HEK293T (cell line): ENCODE measurements at places on chromosomes 11 and 22.
A peak's percentile ranks its signal among the peaks of the same experiment; 100 is the strongest.

GRCh38 chr11:12901874-12902481, 107.1 kb upstream of the RASSF10 start:
- DNase-seq: no peak

GRCh38 chr11:61899146-61899841, 7.9 kb upstream of the FADS3 start:
- DNase-seq: peak; percentile 95

GRCh38 chr22:48588878-48589450, 1238.7 kb downstream of the BRD1 start:
- DNase-seq: no peak

DNA sequence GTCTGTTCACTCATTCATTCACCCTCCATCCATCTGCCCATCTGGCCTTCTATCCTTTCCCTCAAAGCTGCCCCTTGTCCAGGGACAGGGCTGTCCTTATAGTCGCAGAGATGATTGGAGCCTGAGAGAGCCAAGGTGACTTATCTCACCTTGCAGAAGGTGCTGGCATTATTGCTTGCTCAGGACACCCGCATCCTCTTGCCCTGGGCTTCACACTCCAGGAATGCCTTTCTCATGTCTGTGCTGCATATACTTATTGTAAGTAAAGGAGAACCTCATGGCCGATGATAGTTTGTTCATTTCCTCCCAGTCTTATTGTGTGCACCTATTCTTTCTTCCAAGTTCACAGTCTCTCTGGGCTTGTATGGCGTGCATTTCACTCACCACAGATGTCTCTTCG, 49.1 kb upstream of the CCDC188 start:
- no peak for DNase-seq

- DNase-seq: no peak
Observed at GRCh38 chr11:11081776-11082175, 223.9 kb upstream of the ZBED5 start.

- DNase-seq: no peak
Observed at GRCh38 chr22:49910229-49911155, 7.7 kb downstream of the ALG12 start.

DNA sequence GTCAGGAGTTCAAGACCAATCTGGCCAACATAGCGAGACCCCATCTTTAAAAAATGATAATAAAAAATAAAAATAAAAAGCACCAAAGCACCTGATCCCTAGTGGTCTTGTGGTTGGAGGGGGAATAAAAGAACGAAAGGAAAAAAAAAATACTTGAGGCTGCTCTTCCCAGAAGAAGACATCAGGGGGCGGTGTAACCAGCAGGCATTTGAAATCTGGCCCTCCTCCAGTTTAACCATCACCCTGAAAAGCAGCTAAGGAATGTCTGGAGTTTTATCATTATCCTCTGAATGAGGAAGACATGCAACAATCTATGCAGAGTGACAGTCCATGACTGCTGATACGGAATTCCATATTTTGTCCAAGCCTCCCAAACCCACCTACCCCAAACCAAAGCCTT, 5.6 kb upstream of the KCTD17 start:
- peak; percentile 73 for DNase-seq

GRCh38 chr11:112526699-112527416, 266.2 kb upstream of the PLET1 start:
- no peak for DNase-seq

GRCh38 chr11:19931141-19931770, 218.6 kb downstream of the NAV2 start:
- no peak for DNase-seq

DNA sequence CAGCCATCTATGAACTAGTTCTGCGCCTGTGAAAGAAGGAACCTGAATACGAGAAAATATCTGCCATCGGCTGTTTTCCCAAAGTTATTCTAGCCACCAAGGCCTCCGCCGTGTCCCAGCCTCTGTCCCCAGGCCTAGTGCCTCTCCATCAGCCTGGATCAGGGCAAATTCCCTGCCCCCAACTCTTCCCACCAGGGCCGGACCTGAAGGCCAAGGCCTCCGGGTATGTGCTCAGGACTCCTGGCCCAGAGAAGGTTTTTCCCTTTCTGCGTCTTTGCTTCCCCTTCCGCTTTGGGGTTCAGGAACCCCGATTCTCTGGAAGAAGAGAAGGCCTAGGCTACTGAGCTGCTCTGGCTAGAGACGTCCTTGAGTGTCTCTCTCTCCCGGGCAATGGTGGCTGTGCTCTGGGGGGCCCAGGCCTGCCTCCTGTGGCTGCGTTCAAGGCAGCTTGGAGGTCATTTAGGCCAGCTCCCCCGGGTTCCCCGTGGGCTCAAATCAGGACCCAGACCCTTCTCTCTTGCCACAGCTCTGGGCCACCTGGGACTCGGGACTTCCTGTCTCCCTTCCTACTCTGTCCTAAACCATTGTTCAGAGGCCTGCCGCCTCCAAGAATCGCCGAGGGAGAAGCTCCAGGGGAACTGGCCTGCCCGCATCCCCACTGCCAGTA, 1.6 kb downstream of the ALX4 start:
- DNase-seq: no peak

DNA sequence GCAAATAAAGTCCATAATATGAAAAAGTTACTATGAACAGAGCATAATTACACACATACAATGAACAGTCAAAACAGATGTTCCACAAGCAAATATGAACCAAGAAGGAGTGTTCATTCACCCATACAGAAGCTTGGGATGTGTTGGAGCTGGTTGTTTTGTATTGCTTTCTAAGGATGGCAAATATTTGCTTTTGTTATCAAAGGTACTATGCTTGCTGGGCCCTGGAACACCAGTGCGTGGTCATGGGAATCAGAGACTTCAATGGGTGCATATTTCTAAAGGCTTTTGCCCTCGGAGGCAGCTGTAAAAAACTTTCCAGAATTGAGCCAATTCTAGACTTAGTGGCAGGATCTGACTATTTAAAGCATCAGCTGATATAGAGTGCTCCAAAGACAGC, 85.1 kb downstream of the BARX2 start:
- DNase-seq: no peak

GRCh38 chr11:4482445-4482844, at the start of gene OR52K1:
OR52K1 (plus strand) TSS chr11:4482646; CDS start chr11:4488901, 6,255 bp downstream.
- DNase-seq: no peak

DNA sequence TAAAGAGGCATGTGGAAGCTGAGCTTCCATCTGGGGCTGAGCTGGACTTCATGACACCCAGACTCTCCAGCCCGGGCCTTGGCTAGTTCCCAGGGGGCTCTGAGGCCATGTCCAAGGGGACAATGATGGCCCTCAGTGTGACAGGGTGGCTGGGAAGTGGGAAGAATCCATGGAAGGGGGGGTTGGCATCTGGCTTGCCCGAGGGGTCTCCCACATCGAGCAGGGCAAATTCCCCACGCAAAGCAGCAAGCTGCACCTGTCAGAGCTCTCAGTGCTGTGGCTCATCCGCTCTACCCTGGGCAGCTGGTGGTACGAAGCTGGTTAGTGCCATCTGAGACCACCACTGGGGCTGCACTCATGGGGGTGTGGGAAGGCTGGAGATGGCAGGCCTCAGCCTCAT, 9.4 kb upstream of the AP1B1 start:
- no peak for DNase-seq

DNA sequence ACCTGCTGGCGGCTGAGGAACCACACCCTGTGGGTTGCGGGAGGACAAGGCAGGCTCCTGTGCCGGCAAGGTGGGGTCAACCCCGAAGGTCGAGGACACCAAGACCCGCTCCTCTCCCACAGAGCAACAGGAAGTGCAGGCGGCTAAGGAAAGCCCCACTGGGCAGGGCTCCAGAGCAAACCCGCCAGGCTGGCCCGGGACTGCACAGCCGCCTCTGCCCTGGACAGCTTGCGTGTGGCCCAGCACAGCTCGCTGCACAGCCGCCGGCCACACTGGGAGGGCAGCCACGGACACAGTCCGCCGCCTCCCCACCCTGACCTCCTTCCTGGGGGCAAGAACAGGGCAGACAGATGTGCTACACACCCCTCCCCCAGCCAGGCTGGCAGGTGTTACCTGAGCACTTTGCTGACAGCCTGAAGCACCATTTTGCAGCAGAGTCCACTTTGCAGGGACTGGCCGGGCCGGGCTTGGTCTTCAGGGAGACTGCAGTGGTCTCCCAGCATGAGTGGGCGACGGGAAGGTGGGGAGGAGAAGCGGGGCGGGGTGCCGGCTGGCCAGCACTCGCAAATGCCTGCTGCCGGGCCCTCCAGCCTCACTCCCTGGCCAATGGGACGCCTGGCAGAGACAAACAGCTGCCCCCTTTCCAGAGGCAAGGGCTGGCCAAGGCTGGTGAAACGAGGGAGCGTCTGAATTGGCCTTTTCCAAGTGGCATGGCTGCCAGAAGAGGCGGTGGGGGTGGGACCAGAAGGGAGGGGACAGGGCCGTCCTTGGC, at the start of gene MOB2:
Gene MOB2 (minus strand): TSS at position 726 of the 772 bp plus-strand sequence. CDS start 223 bp downstream, at position 503.
- DNase-seq: no peak

- DNase-seq: no peak
Observed at GRCh38 chr11:11552529-11553087, 69.2 kb downstream of the GALNT18 start.

DNA sequence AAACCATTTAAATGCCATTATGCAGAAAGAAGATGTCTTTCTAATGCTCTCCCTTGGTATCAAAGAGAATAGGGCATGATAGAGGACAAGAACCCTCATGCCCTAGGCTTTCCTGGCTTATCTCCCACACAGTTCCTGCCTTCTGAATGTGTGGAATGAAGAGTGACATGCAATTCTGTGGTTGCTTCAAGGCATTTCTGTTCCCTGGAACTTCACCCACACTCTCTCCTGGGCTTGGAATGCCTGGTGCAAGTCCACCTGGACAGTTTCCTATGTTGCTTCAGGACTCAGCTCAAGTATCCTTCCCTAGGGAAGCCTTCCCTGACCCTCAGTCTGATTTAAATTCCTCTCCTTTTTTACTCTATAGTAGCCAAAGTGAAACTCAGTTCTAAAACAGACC, 53.8 kb upstream of the DRD2 start:
- DNase-seq: no peak

GRCh38 chr11:69670158-69670845, 4.9 kb downstream of the LTO1 start:
- DNase-seq: peak; percentile 88

- DNase-seq: no peak
Observed at GRCh38 chr11:102476069-102476468, 23.5 kb upstream of the TMEM123 start.

DNA sequence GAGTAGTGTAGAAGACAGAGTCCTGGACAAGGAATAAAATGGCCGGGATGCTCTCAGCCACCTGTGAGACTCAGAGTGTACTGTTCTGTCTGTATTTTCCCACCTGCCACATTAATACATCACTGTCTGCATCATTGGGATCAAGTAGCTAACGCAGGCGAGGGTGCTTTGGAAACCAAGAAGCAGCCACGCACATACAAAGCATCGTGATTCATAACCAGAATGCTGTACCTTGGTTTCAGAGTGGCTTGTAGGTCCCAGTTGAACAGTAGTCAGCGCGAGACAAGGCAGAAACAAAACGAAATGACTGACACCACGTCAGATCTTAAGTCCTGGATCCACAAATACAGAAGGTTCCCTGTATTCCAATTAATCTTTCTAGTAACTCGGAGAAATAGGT, 198.3 kb downstream of the GRIK4 start:
- no peak for DNase-seq

GRCh38 chr22:49257551-49257961, 570.1 kb downstream of the BRD1 start:
- no peak for DNase-seq

- no peak for DNase-seq
Observed at GRCh38 chr22:49411236-49411635, 416.4 kb downstream of the BRD1 start.

DNA sequence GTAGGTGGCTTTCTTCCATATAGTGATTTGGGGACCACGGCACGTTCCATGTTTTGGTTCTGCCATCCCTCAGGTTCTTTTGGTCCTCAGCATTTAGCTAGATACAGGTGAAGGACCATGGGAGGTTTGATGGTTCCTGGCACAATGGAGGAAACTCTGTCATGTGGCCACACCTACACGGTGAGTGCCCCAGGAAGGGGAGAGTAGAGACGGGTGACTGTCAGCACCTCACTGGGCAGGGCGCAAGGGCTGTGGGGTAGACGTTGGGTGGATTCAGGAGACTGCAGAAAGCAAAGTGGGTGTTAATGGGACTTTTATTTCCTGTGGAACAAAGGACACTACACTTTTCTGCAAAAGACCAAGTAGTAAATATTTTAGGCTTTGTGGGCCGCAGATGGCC, 73.4 kb downstream of the PPP6R3 start:
- DNase-seq: no peak

- DNase-seq: no peak
Observed at GRCh38 chr11:45806937-45807791, 2.2 kb downstream of the SLC35C1 start.

DNA sequence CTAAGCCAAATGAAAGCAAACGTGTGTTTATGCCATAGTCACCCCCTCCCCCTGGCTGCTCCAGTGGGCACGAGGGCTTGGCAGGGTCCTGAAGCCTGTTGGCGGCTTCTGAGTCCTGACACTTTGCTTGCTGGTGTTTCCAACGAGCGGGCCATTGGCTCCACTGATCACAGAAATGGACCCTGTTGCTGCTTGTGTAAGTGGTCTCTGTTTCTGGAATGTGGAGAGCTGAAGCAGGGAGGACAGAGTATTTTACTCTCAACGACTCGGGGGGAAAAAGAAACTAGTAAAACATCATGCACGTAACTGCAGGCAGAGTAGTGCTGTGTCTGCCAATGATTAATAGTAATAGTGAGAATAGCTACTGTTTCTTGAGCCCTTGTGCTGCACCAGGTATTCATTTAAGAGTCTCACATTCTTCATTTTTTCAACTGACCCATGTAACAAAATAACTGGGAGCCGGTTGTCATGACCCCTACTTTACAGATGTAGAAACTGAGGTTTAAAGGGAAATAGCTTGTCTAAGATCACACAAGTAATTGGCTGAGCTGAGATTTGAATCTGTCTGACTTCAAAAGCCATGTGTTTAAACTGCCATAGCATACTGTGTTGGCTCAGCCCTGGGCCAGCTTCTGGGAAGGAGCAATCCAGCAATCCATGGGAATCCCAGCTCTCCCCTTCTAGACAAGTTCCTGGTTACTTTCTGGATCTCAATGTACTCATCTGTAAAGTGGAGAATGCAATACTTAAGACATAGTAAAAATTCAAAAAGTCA, 526.7 kb downstream of the INSC start:
- no peak for DNase-seq

DNA sequence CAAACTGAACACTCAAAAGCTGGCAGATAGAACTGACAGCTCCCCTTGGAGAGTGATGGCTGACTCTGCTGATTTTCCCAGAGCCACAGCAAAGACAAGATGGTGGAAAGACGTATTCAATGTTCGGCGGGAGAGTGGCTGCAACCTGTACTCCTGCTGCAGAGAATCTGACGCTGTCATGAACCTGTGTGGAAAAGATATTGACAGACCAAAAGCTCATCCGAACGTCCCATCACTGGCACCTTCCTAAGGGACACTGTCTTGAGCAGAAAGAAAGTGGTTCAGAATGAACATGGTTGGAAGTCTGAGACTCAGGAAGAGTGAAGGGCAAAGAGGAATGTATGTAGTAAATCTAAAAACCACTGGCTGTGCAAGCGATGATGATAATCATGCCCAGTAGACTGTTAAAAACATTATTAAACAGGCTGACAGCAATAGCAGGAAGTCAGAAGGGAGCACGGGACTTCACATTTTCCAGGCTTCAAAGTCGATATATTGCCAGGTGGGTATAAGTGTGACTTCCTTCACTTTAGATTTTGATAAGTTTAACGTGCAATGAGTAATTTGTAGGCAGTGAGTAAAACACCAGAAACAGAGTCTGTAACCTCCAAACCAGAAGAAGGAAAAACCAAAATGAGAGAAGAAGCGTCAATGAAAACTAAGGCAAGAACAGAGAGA, 6.2 kb upstream of the IL17REL start:
- DNase-seq: no peak
